ENCODE measurements at places on chromosomes 4 and X.

DNA sequence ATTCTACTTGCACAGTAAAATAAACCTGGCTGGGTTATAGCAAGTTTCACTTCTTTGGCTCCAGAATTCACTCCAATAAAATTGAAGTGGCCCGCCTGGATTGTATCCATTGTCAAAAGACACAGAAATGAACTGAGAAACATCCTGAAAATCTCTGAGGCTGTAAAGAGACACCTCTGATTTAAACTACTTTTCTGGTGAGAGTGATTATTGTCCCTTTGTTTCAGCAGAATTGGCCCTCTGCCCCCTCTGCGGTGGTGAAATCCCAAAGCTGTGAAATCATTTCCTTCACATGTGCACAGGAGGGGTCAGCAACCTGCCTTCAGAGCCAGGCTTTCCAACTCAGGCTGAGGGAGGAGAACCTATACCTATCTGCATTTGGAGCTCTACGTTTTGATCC, 23.0 kb downstream of the GAB3 start:
- DNase-seq = peak; percentile 59

- no peak for DNase-seq
These were observed 39.6 kb downstream of the RUFY3 start for GRCh38 chr4:70761276-70761816.

- DNase-seq = no peak
These were observed 24.4 kb upstream of the SLC25A6 start for GRCh38 chrX:1416327-1416784.

DNA sequence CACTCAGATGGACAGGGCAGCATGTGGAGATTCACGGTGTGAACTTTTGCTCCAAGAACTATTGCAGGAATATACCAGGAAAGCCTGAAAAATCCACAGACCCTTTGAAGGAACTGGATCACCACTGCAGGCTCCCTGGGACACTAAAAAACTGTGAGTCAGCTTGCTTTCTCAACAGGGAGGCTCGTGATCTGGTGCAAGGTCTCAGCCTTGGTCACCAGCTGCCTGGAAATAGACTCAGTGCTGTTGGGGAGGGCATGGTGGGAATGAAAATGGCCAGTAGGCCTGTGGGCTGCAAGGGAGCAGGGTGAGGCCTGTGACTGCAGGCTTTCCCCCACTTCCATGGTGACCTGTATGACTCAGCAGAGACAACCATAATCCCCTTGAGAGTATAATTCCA, 426.4 kb upstream of the RPS6KA3 start:
- DNase-seq = no peak

DNA sequence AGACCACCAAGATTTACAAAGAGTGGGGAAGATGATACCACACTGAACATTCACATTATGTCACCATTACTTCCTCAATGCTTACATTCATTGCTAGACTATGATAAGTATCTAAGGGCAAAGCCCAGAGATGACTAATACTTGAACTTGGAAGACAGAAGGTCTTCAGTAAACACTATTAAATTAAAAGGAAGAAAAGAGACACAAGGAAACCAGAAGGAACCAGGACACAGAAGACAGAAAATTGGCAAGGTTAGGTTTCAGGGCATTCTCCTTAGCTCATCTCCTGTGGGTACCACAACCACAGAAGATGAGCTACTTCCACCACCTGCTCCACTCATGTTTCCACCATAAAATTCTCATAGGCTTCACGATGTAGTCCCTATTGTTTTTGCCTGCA, 64.9 kb downstream of the NLGN4X start:
- peak; percentile 1 for DNase-seq

- DNase-seq = no peak
These were observed 47.6 kb upstream of the MTNR1A start for GRCh38 chr4:186602978-186603377.

GRCh38 chr4:56222514-56222913, 164.8 kb downstream of the AASDH start:
- no peak for DNase-seq

- DNase-seq = no peak
These were observed 44.8 kb downstream of the ARHGAP10 start for GRCh38 chr4:147776716-147777115.

- peak; percentile 4 for DNase-seq
These were observed 11.2 kb upstream of the CPXCR1 start for GRCh38 chrX:88735835-88736234.

DNA sequence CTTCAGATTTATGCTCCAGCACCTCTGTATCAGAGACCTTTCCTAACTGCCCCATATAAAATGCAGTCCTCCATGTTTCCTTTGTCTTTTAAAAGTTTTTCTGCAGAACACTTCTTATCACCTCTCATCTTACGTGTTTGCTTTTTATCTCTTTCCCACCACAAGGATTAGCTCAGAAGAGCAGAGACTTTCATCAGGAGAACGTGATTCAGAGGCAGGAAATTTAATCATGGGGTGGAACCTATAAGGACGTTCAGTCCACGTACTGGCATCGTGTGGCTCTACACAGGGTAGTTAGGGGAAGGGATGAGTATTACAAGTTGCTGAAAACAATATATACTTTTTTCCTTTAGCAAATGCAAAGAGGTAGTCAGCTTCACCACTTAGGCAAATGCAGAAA, 98.7 kb downstream of the SORBS2 start:
- DNase-seq = no peak

- no peak for DNase-seq
These were observed at the start of gene ADH1B for GRCh38 chr4:99321241-99322191. Gene ADH1B (minus strand): TSS chr4:99321401. CDS start chr4:99321331, 70 bp downstream.

- no peak for DNase-seq
These were observed 49.5 kb upstream of the SLC25A4 start for GRCh38 chr4:185093603-185094002.

- peak; percentile 7 for DNase-seq
These were observed 317.2 kb downstream of the TENM3 start for GRCh38 chr4:182560358-182560757.

- no peak for DNase-seq
These were observed 5.3 kb downstream of the NKX1-1 start for GRCh38 chr4:1400831-1401408.

DNA sequence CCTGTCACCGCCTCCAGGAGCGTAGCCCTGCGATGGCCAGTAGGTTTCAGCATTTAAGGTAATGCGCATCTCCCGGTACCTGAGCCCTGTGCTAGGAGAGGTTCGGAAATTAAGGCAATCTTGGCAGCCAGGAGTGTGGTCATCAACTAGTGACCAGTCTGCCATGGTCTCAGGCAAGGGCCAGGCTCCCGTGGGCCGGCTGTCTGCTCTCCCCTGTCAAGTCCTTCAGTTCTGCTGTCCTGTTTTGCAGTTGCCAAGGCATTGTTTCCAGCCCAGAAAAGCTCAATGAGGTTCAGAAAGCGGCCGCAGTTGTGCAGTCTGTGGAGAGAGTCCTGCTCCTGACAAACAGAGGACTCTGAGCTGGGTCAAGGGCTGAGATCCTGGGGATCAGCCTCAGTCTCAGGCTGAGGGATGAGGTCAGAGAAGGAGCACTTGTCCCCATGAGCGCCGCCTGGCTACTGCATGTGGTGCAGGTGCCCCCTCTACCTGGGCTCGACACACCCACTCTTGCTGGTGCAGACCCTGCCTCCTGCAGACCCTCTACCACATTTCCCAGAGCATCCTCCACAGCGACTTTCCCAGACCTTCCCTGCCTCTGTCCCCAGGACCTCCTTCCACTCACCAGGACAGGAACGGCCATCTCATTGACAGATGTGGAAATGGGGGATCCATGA, 53.4 kb upstream of the PSAPL1 start:
- DNase-seq = no peak

DNA sequence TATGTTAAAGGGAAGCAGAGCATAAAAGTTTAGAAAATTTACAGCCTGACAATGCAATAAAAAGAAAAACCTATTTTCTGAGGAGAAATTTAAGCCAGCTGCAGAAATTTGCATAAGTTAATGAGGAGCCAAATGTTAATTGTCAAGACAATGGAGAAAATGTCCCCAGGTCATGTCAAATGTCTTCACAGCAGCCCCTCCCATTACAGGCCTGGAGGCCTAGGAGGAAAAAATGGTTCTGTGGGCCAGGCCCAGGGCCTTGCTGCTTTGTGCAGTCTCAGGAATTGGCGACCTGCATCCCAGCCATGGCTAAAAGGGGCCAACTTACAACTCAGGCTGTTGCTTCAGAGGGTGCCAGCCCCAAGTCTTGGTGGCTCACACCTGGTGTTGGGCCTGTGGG, 275.4 kb upstream of the RPS6KA3 start:
- no peak for DNase-seq

DNA sequence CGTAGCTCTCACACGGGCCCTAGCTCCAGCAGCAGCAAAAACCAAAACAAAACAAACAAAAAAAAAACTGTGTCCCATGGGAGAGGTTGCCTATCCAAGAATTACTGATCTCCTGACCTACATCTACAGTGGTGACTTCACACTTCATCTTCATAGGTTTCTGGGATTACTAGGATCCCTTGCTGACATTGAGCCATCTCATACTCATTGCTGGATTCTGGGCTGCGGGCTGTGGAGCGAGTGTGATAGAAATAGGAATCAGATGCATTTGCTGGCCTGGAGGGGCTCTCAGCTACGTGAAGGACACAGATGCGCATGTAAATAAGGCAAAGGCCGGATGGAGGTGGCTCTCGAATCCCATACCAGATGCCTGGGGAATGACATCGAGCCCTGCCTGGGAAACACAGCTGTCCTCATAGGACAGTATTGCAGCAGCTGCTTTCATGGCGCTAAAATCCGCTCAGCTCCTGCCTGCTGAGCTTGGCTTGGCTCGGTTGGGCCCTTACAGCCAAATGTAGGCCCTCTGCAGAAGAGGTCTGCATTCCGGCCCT, 41.7 kb downstream of the CNGA2 start:
- no peak for DNase-seq

GRCh38 chr4:38738940-38739803, 43.6 kb downstream of the TLR10 start:
- no peak for DNase-seq

DNA sequence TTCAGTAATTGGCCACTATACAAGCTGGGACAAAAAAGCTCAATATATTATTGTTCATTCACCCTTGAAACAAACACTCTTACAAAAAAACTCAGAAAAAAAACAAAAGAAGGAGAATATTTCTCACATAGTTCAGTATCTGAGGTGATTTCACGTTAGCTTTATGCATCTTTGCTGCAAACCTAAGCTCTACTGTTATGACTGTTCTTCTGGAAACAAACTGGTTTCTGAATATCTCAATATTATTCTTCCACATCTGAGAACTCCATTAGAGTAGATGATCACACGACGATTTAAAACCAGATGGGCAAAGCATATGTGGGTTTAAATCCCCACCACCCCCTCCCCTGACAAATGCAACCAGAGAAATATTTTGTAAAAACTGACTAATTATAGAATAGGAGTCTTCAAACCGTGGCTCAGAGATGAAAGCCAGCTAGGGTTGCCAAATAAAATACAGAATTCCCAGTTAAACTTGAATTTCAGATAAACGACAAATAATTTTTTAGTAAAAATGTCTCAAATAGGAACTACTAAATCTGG, 182.0 kb upstream of the FAM241A start:
- no peak for DNase-seq

DNA sequence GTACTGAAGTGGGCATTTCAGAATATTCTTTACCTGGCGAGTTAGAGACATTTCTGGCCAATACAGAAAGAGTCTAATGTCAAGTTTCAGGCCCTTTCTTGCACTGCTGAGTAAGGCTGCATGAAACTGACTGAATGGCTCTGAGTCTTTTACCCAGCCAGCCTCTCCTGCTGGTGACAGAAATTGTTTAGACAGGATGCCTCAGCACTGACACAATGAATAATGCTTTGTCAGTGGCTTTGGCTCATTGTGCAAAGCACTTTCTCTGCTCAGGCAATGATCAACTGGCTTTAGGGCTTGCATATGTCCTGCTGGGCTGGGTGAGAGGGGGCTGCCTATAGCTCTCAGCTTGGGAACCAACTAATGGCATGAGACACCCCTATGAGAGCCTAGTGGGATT, 45.5 kb downstream of the CLNK start:
- DNase-seq = no peak

All from urothelium cell line (cell line).